ENCODE measurements at places on chromosomes 12 and 14. TPM values are rescaled to one million over a fixed set of nuclear protein-coding genes. Genes with fewer than 3 reads are reported as not detected.

DNA sequence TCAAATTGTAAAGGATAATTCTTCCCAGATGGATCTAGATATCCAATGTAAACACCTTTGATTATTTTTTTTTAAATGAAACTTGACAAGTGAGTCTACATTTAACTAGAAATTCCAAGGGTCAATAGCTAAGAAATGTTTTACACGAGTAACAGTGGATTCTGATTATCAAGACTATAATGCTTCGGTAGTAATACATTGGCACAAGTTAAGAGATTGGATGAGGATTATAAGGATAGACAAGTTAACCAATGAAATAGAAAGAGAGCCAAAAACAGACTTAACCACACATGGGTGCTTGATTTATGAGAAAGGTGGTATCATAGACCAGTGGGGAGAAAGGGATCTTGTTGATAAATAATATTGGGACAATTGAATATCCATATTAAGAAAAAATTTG is 40.3 kb upstream of the PCED1B start:
- no peak for DNase-seq
- H3K4me1 ChIP-seq = no peaks in the 10 kb centered on the region
- no peak overlapping the region for H3K27ac ChIP-seq
- no peaks in the 10 kb centered on the region for H3K27me3 ChIP-seq
- no peak overlapping the region for H3K4me3 ChIP-seq

DNA sequence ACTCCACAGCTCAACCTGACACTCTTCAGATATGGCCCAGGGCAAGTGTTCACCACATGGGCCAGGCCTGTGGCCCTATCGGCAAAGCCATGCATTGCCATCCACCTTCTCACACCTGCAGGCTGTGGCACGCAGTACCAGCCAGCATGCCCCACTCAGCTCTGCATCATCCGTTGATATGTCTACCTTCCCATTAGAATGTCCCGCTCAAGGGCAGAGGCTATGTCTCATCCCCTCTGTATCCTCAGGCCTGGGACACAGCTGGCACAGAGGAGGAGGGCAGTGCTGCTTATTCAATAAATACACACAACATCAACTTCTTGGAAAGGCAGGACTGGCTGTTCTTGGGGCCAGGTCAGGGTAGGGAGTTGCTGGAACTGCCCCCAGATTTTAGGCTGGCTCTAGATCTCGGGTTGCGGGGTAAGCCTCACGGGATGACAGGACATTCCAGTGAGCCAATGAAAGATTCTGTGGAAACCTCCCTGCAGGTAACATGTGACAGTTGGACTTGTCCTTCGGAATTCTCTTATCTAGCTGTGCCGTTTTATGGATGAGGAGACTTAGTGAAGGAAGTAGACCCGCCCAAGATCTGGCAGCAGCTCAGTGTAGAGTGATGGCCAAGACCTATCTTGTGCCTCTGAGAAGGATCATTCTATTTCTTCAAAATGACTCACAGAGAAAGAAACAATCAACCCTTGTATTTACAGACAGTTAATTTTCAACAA is 25.6 kb downstream of the SYNE3 start:
- no peak for DNase-seq
- no peak overlapping the region for H3K4me3 ChIP-seq
- no peak overlapping the region for H3K27ac ChIP-seq
- no peaks in the 10 kb centered on the region for H3K36me3 ChIP-seq
- no peaks in the 10 kb centered on the region for H3K4me1 ChIP-seq

- peaks cover 9% of the 10 kb centered on the region for H3K4me1 ChIP-seq
- no peaks in the 10 kb centered on the region for H3K36me3 ChIP-seq
- no peak overlapping the region for H3K4me3 ChIP-seq
- H3K27ac ChIP-seq = no peak overlapping the region
- DNase-seq = no peak
Measured at GRCh38 chr12:118346895-118347294, 25.8 kb downstream of the TAOK3 start.

DNA sequence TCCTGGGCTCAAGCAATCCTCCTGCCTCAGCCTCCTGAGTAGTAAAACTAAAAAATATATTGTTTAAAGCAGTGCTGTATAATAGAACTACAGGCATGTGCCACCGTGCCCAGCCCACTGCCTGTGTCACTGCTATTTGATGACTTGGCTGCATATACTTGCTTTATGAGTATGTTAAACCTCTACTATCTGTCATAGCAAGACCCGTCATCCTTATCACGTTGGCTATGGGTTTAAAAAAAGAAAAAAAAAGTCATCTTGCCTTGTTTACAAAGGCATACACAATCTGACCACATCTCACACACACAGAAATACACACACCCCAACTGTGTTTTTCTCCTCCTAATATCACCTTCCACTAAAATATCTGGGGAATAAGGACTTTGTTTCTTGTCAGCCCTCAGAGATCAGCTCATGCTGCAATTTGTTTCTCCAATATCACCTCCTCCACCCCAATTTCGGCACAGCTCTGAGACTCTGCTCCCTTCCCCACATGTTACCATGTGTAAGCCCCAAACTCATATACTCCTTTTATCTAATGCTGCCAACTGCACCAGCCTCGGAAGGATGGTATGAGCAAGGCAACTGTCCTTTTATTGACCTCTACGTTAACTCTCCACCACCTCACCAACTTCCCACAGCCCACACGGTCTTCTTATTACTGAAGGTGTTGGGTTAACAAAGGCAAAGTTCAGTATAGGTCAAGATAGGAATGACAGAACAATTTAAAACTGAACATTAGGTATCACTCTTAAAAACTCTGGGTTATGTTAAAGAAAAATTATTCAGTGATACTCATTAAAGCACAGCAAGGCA is 802 bp upstream of the TMPRSS12 start:
- no peak for DNase-seq
- no peak overlapping the region for H3K27ac ChIP-seq
- H3K4me3 ChIP-seq = no peak overlapping the region

GRCh38 chr12:47912556-47912955 is 7.8 kb upstream of the VDR start:
- H3K27me3 ChIP-seq = peaks cover 42% of the 10 kb centered on the region
- H3K36me3 ChIP-seq = no peaks in the 10 kb centered on the region
- no peaks in the 10 kb centered on the region for H3K4me1 ChIP-seq
- no peak overlapping the region for H3K4me3 ChIP-seq
- no peak overlapping the region for H3K27ac ChIP-seq

Gene FOXN4
- not detected for total RNA-seq

DNA sequence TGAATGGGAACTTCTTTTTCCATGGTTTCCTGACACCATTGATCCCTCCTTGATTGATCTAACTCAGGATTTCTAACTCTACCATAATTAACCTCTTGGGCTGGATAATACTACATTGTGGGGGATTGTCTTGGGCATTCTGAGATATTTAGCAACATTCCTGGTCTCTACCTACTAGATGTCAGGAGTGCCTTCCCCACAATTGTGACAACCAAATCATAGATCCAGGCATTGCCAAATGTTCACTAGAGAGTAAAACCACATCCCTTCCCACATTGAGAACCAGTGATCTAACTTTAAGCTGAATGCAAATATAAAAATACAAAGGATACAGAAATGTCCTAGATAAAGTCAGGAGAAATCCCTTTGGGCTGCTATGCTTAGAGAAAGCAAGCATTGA is 36.9 kb upstream of the CCDC198 start:
- no peaks in the 10 kb centered on the region for H3K36me3 ChIP-seq
- no peak overlapping the region for H3K27ac ChIP-seq
- no peaks in the 10 kb centered on the region for H3K27me3 ChIP-seq
- H3K4me1 ChIP-seq = no peaks in the 10 kb centered on the region
- DNase-seq = no peak

DNA sequence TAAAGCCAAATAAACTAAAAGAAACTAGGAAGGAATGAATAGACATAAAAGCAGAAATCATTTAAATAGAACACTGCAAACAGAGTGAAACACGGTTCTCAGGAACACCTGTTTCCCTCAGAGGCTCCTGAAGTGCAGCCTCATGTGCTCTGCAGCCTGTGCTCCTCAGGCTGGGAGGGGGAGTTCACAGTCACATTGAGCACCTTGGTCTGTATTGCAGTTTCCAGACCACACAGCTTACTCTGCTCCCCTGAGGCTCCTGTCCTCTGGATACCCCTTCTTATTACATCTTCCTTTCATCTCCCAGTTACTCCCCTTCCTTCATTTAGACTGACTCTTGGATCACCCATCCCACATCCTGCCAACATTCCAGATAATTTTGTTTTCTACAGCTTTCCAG is 49.7 kb upstream of the DCD start:
- no peak overlapping the region for H3K27ac ChIP-seq
- no peaks in the 10 kb centered on the region for H3K27me3 ChIP-seq
- H3K4me1 ChIP-seq = peaks cover 4% of the 10 kb centered on the region
- no peak overlapping the region for H3K4me3 ChIP-seq

Gene HELB
- total RNA-seq = 4.6 TPM

DNA sequence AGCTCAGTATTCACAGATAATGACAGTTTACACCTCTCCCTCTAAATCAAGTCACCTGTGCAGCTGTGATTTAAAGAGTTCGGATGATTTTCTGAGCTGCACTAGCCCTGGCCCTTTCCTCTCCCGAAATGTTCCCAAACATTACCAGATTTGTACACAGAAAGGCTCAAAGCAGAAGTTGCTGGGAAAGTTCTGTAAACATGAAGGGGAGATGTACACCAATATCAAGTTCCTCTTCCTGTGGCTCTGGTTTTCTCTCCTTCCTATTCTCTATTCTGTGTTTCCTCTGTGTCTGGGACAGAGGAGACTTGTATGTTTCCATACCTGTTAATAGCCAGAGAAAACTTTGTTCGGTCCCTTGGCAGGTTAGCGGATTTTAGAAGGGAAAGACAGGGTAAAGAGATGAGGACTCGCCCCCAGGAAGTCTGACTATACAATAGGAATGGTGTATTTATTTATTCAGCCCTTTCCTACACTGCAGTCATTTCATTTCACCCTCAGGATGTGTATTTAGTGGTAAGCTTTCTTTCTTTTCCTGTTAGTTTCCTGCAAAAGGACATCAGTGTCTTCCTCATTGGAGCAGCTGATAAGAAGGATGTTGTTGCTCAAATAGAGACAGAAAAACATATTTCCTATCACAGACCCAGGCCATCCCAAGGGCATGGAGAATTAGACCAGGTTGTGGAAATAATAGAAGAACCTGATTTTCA is 7.6 kb upstream of the NUMB start:
- no peaks in the 10 kb centered on the region for H3K27me3 ChIP-seq
- no peak for DNase-seq
- no peak overlapping the region for H3K4me3 ChIP-seq
- no peak overlapping the region for H3K27ac ChIP-seq
- H3K36me3 ChIP-seq = no peaks in the 10 kb centered on the region
- H3K4me1 ChIP-seq = peaks cover 14% of the 10 kb centered on the region
